ENCODE measurements at places on chromosomes 3 and 15.

DNA sequence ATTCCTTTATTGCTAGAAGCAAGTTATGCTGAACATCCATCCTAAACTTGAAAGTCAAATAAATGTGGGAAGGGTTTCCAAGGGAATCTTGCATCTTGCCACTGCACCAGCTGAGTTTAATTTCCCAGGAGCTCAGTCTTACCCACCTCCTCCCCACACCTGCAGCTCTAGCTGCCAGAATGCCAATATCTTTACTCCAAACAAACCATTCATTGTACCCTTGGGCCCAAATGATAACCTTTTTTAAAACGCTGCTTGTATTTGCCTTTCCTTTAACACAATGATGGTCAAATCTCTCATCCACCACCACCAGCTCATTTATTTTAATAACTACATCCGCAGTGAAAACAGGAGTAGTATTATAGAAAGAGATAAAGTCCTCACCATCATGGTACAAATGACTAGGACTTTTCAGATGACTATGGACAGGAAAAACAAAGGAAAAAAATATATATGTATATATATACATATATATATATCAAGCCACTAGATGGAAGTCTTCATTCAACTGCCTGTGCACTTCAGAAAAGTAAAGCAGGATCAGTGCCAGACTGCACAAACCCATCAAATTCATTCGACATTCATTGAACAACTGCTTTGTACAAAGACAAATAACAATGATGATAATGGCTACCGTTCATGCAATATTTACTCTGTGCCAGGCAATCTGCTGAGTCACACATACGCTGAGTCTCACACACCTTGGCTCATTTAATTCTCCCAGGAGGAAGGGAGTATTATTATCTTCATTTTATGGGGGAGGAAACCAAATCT is 44.0 kb downstream of the BFSP2 start:
- DNase-seq, result no peak

DNA sequence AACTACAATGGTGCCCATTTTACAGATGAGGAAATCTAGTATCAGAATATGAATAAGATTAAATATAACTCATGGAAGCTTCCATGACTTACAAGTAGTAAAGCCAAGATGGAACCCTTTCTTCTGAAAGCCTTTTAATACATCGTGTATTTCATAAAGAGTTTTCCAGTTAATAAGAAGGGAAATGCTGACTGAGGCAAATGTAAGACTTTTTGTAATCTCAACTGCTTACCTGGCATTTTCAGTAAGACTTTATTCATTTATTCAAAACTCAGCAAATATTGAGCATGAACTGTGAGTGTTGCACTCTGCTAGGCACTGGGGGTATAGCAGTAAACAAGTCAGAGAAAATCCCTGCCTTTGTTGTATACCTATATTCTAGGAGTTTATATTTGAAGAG is 256.4 kb upstream of the THRB start:
- no peak for DNase-seq

- no peak for DNase-seq
Measured at GRCh38 chr3:4856136-4856535, 123.1 kb upstream of the BHLHE40 start.

- DNase-seq, result no peak
Measured at GRCh38 chr3:11204697-11205348, 50.5 kb downstream of the HRH1 start.

GRCh38 chr3:168123201-168124176 is 27.8 kb upstream of the GOLIM4 start:
- no peak for DNase-seq

GRCh38 chr3:72590732-72591221 is 257.5 kb downstream of the SHQ1 start:
- no peak for DNase-seq

DNA sequence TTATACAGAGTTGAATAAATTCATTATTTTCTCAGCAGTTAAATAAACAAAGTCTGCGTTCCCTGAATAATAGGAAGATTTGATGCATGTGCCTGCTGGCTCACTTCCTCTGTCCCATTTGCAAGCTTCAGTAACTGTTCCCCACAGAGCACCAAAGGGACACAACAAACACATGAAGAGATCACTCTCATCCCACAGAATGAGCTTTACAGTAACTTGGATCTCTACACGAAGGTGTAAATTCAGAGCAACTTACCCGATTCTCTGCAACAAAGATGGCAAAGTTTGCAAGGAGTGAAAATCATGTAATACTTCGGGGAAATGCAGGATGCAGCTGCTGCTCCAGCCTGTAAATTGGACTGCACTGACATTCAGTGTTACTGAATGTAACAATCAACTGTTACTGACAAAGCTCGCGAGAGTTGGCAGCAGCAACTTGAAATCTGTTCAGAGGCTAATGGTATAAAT is at the start of gene BCHE:
TSS of gene BCHE (minus strand) at position 366 of the 468 bp plus-strand sequence. CDS start 6,390 bp downstream, outside the sequence.
- DNase-seq, result peak; percentile 81

DNA sequence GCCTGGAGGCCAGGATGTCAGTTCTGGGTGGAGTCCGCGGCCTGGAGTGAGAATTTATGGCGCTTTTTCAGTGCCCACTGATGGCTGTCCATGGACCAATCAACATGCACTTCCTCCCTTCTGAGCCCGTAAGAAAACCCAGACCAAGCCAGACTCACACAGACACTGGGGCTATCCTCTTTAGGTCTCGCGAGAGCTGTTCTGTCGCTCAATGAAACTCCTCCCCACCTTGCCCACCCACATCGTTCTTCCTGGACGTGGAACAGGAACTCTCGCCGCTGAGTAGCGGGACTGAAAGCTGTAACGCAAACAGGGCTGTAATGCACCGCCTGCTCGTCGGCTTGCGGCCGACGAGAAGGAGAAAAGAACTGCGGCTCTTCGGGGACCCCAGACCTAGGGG is 833.0 kb upstream of the CADM2 start:
- no peak for DNase-seq

DNA sequence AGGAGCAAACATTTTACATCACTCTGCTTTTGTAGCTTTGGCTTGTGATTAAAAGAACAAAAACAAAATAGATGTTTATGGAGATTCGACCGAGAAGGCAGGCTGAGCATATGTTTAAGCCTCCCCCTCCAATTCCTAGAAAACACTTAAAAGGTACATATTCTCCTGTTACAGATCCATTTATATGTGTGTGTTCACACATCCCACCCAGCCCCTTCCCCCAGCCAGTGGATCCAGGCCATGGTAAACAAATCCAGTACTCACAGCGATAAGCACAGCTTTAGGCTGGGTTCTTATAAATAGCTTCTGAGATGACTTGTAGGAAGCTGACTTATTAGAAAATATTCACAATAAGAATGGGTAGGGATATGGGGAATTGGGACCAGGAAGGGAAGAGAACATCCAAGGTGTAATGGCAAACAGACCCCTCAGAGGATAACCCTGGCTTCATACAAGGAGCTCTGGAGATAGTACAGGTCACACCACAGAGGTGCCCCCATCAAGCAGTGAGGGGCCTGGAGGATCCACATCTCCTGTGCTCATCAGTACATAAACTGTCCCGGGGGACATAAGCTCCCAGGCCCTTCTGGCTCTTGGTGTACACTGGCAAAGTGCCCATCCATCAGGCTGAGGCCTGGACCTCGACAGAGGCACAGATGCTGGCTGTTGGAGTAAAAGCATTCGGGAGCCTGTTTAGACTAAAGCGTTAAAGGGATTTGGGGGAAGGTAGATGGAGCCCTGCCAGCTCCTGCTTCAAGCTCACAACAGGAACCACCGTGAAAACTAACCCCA is 70.0 kb upstream of the UBE2E1 start:
- DNase-seq, result no peak

DNA sequence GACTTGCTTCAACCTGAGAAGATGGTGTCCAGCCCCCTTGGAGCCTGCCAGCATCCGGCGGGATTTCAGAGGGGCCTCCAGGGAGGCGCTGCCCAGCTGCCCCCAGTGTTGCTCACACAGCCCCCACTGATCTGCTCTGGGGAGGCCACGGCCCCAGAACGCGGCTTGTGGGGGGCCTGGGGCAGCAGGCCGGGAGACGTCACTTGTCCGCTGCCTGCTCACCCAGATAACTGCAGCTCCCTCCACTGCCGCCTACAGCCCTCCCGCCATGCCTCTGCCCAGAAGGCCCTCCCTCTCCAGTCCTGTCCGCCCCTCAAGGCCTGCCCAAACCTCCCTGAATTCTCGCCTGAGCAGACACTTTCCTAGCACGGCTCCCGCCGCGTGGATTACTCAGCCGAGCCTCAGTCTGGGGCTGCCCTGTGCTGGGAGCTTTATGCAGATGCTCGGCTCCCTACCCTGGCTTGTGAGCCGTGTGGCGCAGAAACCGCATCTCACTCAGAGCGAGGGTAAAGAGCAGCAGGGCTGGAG is 17.2 kb upstream of the ADIPOQ start:
- no peak for DNase-seq
